ENCODE measurements at places on chromosomes 2 and 18.

DNA sequence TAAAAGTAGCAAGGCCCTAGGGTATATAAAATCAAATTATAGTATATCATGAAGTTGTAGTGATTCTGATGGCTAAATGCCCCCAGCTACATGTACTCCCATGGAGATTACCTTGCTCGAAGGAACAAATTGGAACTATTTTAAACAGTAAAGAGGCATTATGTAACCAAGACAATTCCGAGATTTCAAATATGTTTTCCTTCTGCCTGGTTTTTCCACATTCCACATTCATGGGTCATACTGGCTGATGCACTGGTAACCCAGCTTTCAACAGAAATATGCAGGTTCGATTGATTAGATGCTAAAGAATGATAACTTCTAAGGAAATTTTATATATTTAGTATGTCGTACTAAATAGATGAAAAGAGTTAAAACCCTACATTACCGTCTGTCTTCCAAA, 62.3 kb upstream of the MGAT4A start:
- DNase-seq, result no peak

GRCh38 chr18:28036488-28036887, 140.4 kb downstream of the CDH2 start:
- no peak for DNase-seq

DNA sequence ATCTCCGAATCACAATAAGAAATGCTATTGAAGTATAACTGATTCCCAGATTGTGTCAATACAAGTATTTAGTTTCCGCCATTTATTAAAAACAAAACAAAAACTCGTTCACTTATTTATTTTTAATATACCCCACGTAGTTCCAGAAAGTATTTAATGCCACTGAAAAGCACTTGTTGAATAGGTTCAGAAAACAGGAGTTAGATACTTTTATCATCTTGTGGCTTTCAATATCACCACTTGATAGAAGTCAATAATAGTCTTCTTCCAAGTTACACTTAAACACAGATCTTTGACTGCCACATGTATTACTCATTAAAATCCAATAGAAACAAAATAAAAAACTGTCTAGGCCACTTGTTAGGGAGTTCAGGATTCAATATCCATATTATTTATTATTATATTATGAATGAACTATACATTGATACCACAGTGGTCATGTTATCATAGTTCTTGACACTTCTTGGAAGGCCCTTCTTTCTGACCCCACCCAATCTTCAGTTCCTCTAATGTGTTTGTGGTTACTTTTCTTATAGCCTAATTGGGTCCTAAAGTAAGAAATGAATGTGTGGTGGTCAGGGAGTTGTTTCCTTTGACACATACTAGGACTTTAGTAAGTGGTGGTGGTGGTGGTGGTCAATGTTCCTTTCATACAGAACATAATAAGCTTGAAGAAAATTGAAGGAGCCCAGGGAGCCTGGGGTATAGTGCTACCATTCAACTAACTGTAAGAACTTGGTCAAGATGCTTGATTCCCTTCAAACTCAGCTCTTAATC, 221.3 kb upstream of the ITGA4 start:
- no peak for DNase-seq

DNA sequence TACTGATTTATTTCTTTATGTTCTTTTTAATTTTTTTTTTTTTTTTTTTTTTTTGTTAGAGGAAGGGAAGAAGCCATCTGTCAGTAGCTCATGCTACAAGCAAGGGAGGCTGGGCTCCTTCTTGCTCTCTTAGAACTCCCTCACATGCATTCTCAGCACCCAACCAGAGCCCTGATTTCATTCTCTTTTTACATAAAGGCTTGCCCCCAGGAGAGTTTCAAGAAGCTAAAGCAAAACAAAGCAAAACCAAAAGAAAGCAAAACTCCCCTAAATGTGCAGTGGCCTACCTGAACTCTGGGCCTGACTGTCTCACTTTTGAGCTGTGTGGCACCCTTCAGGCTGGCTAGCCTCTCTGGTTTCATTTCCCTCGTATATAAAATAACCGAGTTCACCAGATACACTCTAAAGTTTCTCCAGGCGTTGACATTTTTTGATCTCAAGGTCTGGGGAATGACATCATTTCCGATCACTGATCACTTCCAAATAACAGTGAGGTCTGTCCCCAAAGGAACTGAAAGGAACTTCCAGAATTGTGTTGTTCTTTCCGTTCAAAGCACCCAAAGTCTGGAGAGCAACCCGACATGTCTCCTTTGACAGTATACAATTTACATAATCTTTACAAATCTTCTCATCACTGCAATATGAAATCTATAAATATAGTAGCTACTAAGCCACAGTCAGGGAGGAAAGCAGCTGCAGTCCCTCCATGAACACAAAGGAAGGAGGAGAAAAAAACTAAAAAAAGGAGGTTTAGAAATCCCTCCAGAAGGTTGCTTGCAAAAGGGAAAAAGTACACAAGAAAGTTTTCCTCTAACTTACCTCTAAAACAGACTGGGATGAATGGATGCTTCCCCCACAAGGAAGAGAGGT, 145.6 kb upstream of the NCK2 start:
- DNase-seq, result no peak

GRCh38 chr2:235516257-235516656, 22.4 kb downstream of the AGAP1 start:
- DNase-seq, result no peak

DNA sequence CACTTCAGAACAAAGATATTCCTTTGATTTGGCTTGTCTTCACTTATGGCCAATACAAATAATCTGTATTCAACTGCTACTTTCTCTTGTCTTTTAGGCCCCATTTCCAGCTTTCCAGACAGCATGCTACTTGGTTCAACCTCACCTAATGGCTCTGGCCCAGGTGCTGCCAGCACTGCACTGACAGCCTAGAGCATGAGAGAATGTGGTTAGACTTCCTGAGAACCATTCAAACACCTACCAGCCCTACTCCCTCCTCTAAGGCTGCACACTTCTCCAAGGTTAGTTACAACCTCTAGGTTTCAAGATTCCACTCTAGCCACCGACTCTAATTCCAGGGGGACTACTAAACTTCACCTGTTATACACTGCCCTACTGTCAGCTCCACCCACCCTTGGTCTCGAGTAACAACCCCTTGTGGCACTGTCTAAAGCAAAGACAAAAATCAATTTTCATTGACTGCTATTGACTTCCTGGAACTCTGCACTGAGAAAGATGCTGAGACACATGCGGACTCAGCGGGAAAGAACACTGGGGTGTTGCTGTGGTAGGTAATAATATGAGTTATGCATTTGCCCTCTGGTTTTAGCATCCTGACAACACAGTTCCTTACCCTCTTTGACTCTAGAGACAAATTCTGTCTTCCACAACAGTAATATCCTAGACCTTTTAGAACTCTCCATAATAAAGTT, 38.2 kb downstream of the PLEKHM3 start:
- DNase-seq, result no peak

GRCh38 chr18:78406743-78407465, 572.7 kb upstream of the SALL3 start:
- DNase-seq, result peak; percentile 14

DNA sequence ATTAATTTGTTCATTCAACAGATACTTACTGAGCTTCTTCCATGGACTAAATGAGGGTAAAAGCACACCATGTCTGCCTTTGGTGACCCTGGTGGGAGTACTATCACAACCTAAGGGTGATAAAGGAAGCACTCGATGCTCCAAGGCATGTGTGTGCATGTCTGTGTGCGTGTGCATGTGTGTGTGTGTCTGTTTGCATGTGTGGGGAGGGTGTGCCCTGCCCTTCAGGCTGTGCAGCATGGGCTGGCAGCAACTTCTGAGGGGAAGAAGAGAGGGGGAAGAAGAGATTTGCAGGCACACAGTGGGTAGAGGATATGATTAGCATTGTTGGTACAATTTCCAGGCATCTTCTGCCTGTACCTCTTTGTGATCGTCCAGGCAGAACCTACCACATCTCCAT, 121.6 kb downstream of the ACOXL start:
- no peak for DNase-seq

DNA sequence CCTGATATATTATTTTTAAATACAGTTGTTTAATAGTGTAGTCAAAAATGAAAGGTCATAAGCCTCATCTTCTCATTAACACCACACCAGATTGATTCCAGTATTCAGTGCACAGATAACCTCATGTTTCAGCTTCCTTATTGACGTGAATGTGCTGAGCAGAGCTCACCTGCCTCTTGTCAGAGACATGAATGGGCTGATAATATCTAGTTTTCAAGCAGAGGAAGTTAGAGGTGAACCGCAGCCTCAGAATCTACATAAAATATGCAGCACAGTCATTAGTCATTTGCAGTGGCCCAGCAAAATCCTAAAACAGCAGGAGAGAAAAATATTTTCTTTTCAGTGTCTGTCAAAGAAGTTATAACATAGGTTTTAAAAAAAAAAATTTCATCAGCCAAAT, 216.2 kb downstream of the GBX2 start:
- no peak for DNase-seq

- DNase-seq, result no peak
Observed at GRCh38 chr2:237217995-237218616, 132.4 kb downstream of the COPS8 start.

DNA sequence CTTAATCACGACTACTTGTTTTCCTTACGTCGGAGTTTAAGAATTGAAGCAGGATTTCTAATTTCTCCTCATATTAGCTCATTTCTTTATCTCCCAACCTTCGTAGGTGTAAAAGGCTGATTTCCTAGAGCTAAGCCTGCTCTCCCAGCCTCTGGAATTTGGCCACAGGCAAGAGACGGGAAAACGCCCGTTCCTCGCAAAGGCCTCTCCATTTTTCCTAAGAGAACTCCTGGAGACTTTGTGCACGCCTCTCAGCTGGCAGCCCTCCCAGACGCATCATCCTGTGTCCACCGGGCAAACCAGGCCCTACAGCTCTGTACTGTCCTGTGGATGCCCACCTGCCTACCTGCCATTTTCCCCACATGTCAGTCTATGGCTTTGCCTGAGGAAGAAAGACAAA, 106.3 kb downstream of the FTCDNL1 start:
- DNase-seq, result no peak

DNA sequence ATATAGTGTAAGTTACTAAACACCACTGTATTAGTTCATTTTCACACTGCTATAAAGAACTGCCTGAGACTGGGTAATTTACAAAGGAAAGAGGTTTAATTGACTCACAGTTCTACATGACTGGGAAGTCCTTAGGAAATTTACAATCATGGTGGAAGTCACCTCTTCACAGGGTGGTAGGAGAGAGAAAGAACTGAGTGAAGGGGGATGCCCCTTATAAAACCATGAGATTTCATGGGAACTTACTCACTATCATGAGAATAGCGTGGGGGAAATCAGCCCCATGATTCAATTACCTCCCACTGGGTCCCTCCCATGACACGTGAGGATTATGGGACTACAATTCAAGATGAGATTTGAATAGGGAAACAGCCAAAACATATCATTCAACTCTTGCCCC, 618.0 kb downstream of the NYAP2 start:
- no peak for DNase-seq

DNA sequence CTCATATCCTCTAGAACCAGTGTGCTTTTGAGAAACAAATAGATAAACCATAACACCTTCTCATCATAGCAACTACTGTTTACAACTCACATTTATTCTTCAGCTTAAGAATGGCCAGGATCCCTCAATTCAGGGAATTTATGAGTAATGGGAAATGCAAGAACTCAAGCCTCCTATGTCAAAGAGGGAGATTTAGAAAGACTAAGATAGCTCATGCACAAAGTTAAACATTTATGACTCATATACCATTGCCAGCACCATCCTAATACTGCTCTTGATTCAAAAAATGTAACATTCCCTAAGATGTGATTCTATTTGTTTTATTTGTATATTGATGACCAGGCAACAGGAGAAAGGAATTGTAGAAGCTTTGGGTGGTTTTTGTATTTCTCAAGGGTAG, 172.8 kb downstream of the CYP26B1 start:
- DNase-seq, result no peak

- DNase-seq, result no peak
Observed at GRCh38 chr2:234326694-234327093, 170.2 kb downstream of the ARL4C start.

GRCh38 chr2:10389573-10389972, 58.6 kb downstream of the ODC1 start:
- DNase-seq, result no peak

- no peak for DNase-seq
Observed at GRCh38 chr2:60764736-60765534, 8.9 kb downstream of the PAPOLG start.

DNA sequence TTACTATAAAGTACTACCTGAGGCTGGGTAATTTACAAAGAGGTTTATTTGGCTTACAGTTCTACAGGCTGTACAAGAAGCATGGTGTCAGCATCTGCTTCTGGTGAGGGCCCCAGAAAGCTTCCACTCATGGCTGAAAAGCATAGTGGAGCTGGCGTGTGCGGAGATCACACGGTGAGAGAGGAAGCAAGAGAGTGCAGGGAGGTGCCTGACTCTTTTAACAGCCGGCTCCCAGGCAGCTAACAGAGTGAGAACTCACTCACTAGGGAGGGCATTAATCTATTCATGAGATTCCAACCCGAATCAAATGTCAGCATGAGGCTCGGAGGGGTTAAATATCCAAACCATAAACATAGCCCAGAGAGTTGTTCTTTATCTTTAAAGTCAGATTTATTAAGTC, 117.3 kb downstream of the LDLRAD4 start:
- DNase-seq, result no peak

DNA sequence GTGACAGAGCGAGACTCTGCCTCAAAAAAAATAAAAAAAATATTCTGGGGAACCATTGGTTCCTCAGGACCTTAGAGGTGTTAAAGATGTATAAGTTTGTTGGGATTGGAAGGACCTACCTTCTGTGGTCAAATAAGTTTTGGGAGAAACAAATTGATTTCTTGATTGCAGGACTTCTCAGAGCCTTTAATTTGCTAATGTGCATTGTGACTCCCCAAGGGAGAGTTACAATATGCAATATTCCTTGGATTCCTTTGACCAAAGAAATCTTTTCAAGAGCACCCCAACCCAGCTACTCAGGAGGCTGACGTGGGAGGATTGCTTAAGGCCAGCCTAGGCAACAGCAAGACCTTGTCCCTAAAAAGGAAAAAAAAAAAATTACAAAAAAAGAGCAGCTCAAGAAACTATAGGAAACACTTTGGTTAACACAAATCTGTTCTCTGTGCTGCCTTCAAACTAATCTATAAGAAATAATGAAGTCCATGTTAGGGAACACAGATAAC, 6.5 kb downstream of the NAGK start:
- no peak for DNase-seq

DNA sequence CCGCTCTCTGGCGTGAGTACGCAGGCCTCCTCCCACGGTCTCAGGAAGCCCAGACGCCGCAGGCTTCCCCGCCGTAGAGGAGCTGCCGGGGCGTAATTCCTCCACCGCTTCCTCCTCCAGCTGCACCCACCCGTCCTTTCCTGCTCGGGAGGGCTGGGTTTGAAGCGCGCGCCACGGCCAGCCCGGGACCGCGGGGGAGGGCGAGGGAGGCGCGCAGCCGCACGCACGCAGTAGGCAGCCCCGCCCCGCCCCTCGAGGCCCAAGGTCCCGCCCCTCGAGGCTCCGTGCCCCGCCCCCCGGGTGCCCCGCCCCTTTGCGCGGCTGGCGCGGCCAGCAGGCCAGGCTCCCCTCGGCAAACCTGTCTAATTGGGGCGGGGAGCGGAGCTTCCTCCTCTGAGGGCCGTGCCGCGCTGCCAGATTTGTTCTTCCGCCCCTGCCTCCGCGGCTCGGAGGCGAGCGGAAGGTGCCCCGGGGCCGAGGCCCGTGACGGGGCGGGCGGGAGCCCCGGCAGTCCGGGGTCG, at the start of gene MALT1:
Gene MALT1 (plus strand): TSS at position 355 of the 521 bp plus-strand sequence. CDS start 179 bp downstream, outside the sequence.
- DNase-seq, result peak; percentile 70

Data from NCI-H2029 treated with DMSO at 0.1 percent for 48 hours (cell line).